ENCODE measurements at places on chromosomes 1 and 21.

- no peak for DNase-seq
Measured at GRCh38 chr1:177255411-177255810, 84.7 kb downstream of the BRINP2 start.

GRCh38 chr21:18646116-18646515 lies 242.5 kb upstream of the TMPRSS15 start:
- DNase-seq: no peak

DNA sequence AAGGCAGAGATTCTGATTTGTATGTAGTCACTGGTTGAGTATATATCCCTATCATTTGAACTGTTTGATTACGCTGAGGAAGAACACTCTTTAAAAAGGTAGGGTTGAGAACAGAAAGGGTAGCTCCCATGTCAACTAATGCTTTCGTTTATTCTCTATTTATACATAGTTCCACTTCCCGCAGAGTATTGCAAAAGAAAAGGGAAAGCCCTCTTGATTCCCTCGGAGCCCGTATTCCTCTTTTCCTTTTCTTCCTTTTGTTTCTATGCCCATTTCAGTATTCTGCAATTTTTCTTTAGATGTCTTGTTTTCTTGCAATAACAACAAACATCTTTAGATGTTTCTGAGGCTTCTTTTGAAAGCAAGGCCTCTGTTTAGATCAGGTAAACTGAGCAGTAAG lies 78.2 kb downstream of the DNTTIP2 start:
- no peak for DNase-seq

DNA sequence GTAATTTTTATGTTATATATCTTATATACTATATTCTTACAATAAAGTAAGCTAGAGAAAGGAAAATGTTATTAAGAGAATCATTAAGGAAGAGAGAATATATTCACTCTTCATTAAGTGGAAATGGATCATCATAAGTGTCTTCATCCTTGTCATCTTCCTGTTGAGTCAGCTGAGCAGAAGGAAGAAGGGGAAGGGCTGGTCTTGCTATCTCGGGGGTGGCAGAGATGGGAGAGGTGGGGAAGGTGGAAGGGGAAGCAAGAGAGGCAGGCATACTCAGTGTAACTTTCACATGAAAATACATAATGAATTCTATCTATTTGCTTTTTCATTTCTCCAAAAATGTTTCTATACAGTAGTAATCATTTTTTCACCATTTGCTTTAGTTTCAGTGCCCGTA lies 5.1 kb downstream of the DNASE2B start:
- DNase-seq: no peak

GRCh38 chr1:228922722-228923376 lies 187.6 kb downstream of the RHOU start:
- no peak for DNase-seq

DNA sequence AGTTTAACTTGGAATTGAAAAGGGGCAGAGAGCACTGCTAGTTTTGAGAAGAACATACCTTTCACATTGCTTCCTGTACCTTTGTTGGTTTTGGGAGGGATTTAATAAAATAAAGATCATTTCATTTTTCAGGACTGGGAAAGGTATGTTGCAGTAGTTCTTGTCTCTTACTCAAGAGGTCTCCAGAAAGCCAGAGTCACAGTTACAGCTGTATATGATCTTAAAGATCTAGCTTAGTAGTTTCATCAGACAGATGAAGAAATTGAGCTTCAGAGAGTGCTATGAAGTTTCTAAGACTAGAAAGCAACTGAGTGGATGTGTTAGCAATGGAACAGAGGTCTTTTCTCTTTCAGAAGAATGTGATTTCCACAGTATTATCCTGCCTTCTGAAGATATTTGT lies 1.0 kb downstream of the OR10K2 start:
- no peak for DNase-seq

DNA sequence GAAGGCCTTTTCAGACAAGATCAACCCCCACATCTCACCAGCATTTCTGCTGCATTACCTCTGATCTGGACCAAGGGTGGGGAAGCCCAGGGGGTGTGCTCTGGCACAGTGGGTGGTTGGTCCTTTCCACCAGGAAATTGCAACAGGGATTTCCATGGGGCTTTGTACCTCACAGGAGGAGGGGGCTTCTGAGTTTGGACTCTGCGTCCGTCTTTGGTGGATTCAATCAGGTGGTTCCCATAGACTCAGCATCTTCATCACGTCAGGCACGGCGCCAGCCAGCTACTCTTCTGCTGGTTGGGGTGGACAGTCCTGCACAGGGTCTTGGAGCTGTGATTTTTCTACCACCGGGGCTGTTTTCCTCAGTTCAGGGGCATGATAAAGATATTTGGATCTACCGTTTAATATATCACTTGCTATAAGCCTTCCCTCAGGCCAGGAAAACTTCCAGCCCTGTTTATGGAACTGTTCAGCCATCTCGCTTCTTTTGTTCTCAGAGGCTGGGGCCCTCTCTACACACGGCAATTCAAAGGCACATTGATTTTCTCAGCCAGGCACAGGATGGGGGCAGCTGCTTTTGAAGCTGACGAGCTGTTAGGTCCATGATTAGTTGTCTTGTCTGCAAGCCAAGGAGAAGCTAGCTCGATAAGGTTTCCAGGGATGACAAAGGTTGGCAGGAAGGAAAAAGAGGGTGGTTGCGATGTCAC lies 467.3 kb downstream of the CAMTA1 start:
- DNase-seq: no peak

DNA sequence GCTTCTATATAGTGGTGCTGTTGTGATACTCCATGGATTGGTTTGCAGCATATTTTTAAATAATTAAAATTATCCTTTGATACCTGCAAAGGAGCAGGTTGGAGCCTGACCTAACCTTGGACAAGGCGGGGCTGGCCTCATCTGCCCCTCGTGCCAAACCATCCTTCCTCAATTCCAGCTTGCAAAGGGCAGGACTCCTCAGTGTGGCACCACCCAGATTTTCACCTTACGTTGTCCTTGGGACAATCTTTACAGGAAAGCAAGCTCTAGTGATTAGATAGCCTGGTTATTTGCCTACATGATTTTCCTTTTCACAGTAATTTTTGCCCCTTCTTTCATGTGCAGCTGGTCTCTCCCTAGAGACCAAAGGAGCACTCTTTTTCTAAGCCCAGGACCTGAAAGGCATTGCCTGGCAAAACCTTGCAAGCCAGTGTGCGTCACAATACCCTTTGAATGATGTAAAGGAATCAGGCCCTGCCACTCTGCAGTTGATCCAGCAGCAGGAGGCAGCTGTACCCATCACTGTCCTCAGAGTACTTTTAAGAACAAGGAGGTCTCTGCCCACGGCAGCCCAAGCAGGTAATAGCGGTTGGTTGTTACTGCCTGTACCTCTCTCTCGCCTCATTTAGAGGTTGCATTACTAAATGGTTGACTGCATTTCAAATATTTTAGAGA lies 99.4 kb downstream of the ADSS2 start:
- DNase-seq: no peak

DNA sequence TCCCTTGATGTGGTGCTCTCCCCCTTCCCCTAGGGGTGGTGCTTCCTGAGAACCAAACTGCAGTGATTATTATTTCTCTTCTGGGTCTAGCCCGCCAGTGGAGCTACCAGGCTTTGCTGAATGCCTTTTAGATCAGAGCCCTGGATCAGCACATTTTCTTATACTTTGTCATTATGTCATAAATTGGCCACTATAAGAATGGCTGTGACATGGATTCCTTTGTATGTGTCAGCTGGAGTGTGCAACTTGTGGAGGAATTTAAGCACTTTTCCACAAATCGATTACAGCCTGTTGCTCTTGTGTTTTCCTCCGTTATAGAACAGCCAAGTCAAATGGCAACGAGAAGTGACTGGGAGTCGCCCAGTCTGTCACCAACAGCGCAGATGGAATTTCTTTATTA lies 273.3 kb downstream of the DUSP10 start:
- no peak for DNase-seq

GRCh38 chr1:172999349-172999748 lies 51.4 kb downstream of the TNFSF18 start:
- no peak for DNase-seq

GRCh38 chr1:204495078-204495753 lies 611 bp upstream of the PIK3C2B start:
- DNase-seq: no peak

DNA sequence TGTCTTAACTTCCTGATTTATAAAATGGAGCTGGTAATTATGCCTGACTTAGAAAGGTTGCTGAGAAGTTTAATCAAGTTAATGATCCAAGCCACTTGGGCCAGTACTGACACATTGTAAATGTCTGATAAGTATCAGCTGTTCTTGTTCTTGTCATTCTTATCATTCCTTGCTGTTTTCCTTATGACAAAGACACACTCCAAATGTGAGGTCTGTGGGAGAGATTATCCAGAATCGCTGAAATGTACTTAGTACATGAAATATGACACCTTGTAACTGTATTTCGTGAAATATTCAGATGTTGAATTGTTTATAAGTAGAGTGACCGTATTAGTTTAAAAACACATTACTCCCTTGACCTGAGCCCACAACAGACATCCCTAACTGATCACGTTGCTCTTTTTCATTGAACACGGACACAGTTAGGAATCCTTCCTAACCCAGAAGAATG lies 6.1 kb downstream of the AADACL4 start:
- DNase-seq: no peak

Measured in CD8-positive, alpha-beta T cell (primary cell).